ENCODE measurements at places on chromosomes 13 and 19. TPM values are rescaled to one million over a fixed set of nuclear protein-coding genes. Genes with fewer than 3 reads are reported as not detected.

The MISP gene
- total RNA-seq: 0.28 TPM

The DPF1 gene
- total RNA-seq: 8.3 TPM

The PEG3 gene
- not detected for total RNA-seq

The SPPL2B gene
- 51.0 TPM for total RNA-seq

The NXNL1 gene
- total RNA-seq: not detected

The KPTN gene
- 19.8 TPM for total RNA-seq

The RNF113B gene
- not detected for total RNA-seq

The SPTBN4 gene
- 2.3 TPM for total RNA-seq

The CGB5 gene
- total RNA-seq: not detected

The CEP89 gene
- 13.4 TPM for total RNA-seq

The KIR3DL2 gene
- not detected for total RNA-seq

The ZNF577 gene
- total RNA-seq: 37.7 TPM

The FAM83E gene
- 4.5 TPM for total RNA-seq

The OR7D2 gene
- total RNA-seq: not detected

The ZNF837 gene
- total RNA-seq: 11.3 TPM

The FLT1 gene
- 116 TPM for total RNA-seq

The CYP2A7 gene
- not detected for total RNA-seq

The GRK1 gene
- 0.27 TPM for total RNA-seq

The ERICH4 gene
- not detected for total RNA-seq

The ZNF730 gene
- total RNA-seq: 37.9 TPM

The MEIS3 gene
- 40.7 TPM for total RNA-seq

The MATK gene
- 21.4 TPM for total RNA-seq
